ENCODE measurements at places on chromosomes 3 and 15.
A peak's percentile ranks its signal among the peaks of the same experiment; 100 is the strongest.

DNA sequence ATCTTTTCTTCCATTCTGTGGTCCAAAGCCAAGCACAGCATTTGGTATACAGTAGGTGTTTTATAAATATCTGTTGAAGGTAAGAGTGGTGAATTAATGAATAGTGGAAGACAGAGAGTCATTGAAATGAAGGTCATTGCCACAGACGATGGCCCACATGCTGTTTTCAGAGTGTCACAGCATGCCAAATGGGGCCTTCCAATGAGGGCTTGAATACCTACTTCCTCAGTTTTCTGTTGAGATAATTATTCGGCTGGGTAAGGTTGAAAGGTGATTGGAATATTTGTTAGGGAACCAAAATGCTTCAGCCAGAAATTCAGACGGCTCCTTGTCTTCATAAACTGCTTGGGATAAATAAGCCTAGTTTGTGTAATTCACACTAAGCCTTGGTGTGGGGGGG is 205.3 kb upstream of the TBL1XR1 start:
- DNase-seq: no peak

DNA sequence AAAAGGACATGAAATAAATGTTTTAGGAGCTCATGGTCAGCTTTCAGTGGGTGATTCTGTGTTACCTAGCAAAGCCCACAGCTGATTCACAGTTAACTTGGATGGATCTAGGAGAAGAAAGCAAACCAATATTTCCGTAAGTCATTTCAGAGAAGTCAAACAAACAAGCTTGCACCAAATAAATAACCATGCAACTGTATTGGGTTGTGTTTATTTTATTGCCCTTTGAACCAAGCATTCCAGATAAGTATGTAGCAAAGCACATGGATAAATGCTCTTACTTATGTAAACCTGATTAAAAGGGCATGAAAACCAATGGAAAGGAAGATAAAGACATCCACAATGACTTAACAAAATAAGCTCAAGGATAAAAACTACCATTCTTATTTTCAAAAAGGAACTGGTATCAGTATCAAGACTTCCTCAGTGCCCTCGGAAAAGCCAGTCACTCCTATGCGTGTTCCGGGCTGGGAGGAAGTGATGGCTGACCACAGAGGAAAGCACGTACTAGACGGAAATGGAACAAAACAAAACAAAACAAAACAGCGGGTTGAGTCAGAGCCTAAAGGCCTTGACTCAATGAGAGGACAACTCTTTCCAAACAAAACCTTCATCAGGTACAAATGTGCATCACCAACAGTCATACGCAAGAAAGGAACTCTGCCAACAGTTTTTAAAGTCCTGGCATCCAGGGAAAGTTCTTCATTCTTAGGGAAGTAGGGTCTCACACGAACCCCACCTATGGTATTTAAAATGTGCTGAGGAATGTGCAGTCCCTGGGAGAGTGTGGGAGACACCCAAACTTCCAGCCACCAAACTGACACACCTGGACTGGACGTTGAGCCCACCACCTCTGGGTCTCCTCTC is 103.3 kb downstream of the SNRK start:
- no peak for DNase-seq

- no peak for DNase-seq
Measured at GRCh38 chr15:56871867-56872266, 46.6 kb upstream of the TCF12 start.

- no peak for DNase-seq
Measured at GRCh38 chr3:31858439-31858838, 122.6 kb downstream of the OSBPL10 start.

DNA sequence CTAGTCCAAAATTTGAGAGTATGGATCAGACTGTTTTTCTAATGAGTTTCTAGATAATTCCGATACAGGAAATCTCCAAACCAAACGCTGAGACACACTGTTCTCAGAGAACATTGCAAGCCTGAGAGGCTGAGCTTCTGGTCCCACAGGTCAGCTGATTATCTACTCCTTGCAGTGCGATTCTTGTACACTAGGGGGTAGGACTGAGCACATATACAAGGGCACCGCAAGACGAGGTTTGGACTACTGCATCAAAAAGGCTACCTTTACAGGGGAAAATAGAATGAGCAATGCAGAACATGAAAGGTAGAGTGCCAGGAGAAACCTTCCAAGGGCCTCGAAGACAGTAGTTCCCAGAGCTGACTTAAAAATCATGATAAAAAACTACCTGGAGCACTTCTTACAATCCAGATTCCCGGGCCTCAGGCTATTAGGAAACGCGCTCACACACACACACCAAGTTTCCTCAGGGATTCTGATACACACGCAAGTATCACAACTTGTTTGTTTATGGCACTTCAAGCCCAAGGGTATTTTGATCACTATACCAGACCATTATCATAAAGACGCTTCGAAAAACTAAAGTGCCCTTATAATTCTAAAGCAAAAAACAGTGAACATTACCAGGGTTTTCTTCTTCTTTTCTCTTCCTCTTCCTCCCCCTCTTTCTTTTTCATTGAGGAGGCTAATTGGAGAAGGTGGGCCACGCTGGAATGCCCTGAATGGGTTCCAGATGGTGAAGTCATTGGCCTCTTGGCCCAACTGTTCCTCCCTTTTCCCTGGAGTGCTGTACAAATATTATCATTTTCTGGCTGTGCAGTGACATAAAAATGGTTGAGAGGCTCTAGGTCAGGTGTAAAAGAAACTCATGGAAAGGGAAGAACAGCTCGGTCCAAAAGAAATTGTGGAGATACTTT is 61.8 kb downstream of the SLC12A8 start:
- DNase-seq: no peak

- DNase-seq: peak; percentile 78
Measured at GRCh38 chr3:45199837-45200648, 26.0 kb downstream of the TMEM158 start.

GRCh38 chr15:41024131-41024530 is 70.9 kb downstream of the CHAC1 start:
- DNase-seq: peak; percentile 84

DNA sequence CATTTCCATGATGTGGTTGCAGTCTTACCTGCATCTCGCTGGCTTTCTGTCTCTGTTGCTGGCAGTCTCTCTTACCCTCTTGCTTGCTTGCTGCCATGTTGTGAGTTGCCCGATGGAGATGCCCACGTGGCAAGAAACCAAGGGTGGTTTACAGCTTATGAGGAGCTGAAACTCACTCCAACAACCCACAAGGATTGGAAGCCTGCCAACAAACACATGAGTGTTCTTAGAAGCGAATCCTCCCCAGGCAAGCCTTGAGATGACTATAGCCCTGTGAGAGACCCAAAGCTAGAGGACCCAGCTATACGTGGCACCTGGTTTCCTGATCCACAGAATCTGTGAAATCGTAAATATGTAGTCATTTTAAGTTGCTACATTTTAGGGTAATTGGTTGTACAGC is 490.9 kb upstream of the ADAMTS9 start:
- DNase-seq: no peak

DNA sequence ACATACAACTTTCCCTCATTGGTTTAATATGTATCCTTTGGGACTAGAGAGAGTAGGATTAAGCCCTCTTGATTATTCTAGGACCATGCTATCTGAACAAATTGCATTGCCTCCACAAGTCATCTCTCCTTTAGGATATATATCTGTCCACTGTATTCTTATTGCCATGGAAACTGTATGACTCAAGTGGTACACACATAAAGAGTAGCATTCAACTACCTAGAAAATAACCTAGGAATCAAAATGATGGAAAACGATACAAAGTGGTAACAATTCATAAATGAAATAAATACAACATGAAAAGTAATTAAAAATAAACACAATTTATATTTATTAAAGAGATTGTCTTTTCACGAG is 212.1 kb upstream of the P2RY1 start:
- no peak for DNase-seq

All from fibroblast of skin of left quadriceps (primary cell).